ENCODE measurements at places on chromosomes 7 and 10. TPM values are rescaled to one million over a fixed set of nuclear protein-coding genes. Genes with fewer than 3 reads are reported as not detected.

Gene LIPM
- not detected for polyA plus RNA-seq

Gene AGAP5
- polyA plus RNA-seq, result 1.4 TPM

Gene POLR3A
- 3.8 TPM for polyA plus RNA-seq

Gene SLC18A3
- not detected for polyA plus RNA-seq

GRCh38 chr10:132906836-132907235 is 35.5 kb downstream of the CFAP46 start:
- H3K36me3 ChIP-seq, result no peaks in the 10 kb centered on the region
- no peaks in the 10 kb centered on the region for H3K4me1 ChIP-seq
- no peak overlapping the region for H3K4me3 ChIP-seq
- H3K27me3 ChIP-seq, result peaks cover 5% of the 10 kb centered on the region
- peak; percentile 13 for DNase-seq
- no peak overlapping the region for H3K27ac ChIP-seq

- H3K36me3 ChIP-seq, result no peaks in the 10 kb centered on the region
- H3K27ac ChIP-seq, result no peak overlapping the region
- no peaks in the 10 kb centered on the region for H3K27me3 ChIP-seq
- no peak overlapping the region for H3K4me3 ChIP-seq
- H3K4me1 ChIP-seq, result peaks cover 34% of the 10 kb centered on the region
Observed at GRCh38 chr7:152341039-152341913, 94.5 kb downstream of the KMT2C start.

GRCh38 chr10:87613751-87614150 is 45.9 kb upstream of the PAPSS2 start:
- H3K4me3 ChIP-seq, result no peak overlapping the region
- no peaks in the 10 kb centered on the region for H3K36me3 ChIP-seq

GRCh38 chr10:12643279-12643678 is 293.9 kb downstream of the CAMK1D start:
- H3K36me3 ChIP-seq, result no peaks in the 10 kb centered on the region
- DNase-seq, result no peak
- no peak overlapping the region for H3K4me3 ChIP-seq
- no peak overlapping the region for H3K27ac ChIP-seq

DNA sequence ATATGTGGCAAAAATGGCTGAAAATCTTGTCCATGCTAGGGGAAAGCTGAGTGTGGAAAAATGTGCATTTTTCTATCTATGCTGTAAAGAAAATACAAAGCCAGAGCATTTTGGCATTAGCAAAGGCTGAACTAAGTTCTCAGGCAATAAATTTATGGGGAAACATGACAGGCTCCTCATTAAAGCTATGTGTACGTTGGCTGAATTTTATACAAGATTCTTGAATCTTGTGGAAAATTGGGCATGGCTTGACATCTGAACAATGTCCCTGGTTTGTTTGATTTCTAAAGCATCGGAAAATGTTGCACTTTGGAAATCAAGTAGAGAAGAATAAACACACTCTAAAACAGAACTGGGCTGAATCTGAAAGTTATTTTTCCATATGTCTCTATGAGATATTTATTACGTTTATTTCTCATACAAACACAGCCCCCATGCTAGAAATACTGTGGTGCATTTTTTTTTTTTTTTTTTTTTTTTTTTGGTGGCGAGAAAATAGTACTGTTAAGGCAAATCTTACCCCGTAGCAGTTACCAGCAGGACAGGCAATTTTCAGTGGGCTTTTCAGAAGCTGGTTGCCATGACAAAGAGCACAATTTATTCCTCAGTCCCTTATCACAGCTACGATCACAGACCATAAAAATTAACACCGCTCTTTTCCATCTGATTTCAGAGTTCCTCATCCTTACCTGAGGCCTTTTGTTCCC is 16.9 kb downstream of the CPA1 start:
- no peaks in the 10 kb centered on the region for H3K27me3 ChIP-seq
- no peak for DNase-seq
- H3K27ac ChIP-seq, result no peak overlapping the region
- no peak overlapping the region for H3K4me3 ChIP-seq
- H3K4me1 ChIP-seq, result peaks cover 19% of the 10 kb centered on the region
- H3K36me3 ChIP-seq, result no peaks in the 10 kb centered on the region

GRCh38 chr10:99784016-99784726 is 1.7 kb downstream of the ABCC2 start:
- H3K4me3 ChIP-seq, result no peak overlapping the region
- no peaks in the 10 kb centered on the region for H3K36me3 ChIP-seq
- H3K4me1 ChIP-seq, result no peaks in the 10 kb centered on the region
- H3K27me3 ChIP-seq, result no peaks in the 10 kb centered on the region

GRCh38 chr7:12385364-12385786 is 18.3 kb downstream of the VWDE start:
- no peak overlapping the region for H3K27ac ChIP-seq
- no peak overlapping the region for H3K4me3 ChIP-seq
- DNase-seq, result no peak
- H3K4me1 ChIP-seq, result no peaks in the 10 kb centered on the region
- no peaks in the 10 kb centered on the region for H3K36me3 ChIP-seq

DNA sequence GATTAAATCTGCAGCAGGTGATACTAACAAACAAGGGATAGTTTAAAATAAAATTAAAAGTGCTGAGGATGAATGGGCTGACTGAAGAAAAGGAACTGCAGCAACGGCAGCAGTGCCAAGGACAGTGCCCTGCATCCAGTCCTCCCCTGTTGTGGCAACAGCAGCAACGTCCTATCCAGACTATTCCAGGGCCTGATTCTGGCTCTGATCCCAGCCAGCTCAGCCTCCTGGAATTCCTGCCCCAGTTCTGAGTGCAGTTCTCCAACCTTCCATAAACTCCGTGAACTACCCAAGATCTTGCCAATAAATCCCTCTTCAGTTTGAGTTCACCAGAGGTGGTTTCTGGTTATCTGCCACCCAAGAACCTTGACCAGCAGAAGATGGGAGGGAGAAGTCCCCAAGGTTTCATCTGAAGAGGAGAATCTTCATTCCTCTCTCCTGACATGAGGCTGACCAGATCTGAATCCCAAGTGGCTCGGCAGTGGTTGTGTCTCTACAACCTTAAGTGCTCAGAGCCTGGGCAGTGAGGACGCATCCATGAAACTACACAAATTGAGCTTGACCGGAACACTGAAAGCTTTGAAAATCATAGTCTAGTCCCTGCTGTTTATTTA is 115.8 kb downstream of the SORBS1 start:
- H3K4me3 ChIP-seq, result no peak overlapping the region
- H3K36me3 ChIP-seq, result no peaks in the 10 kb centered on the region
- no peaks in the 10 kb centered on the region for H3K27me3 ChIP-seq
- H3K4me1 ChIP-seq, result peaks cover 44% of the 10 kb centered on the region
- peak; percentile 88 for DNase-seq
- H3K27ac ChIP-seq, result peak overlapping the region; percentile 90

- DNase-seq, result no peak
- no peak overlapping the region for H3K27ac ChIP-seq
- H3K4me1 ChIP-seq, result peaks cover 56% of the 10 kb centered on the region
- H3K4me3 ChIP-seq, result no peak overlapping the region
Observed at GRCh38 chr10:103654925-103655324, 161.4 kb downstream of the NEURL1 start.

DNA sequence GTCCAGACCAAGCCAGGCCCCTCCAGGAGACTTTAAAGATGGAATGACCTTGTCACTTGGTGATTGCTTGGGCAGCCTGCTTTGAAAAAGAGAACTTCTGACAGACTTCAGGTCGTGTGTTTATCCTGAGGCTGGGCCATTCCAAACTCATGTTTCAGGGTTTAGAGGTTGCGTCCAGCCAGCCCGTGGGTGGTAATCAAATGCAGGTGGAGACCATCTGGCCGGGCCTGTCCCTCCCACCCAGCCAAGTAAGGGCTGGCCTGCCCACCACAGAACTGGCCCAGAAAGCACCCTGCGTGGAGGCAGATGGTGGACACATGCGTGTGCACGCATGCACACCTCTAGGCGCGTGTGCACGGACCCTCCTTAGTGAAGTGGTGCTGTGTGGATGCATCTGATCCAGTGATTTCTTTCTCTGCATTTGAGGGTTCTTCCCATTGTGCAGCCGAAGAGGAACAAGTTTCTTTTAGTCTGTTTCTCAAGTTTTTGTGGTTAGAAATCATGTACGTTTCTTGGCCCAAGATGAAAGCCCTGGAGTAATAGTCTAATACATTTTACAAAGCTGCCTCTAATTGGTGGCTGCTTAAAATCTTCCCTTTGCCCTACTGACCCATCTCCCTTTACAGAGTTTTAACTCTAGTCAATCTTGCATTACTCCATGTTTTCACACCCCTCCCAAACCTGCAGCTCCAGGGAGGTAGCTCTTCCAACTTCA is 43.0 kb downstream of the SUFU start:
- no peak overlapping the region for H3K4me3 ChIP-seq
- H3K36me3 ChIP-seq, result peaks cover 18% of the 10 kb centered on the region
- DNase-seq, result no peak
- H3K27me3 ChIP-seq, result no peaks in the 10 kb centered on the region
- H3K27ac ChIP-seq, result no peak overlapping the region

Data from heart left ventricle (tissue), 16 donors.